ENCODE measurements at places on chromosomes 3 and 15. TPM values are rescaled to one million over a fixed set of nuclear protein-coding genes. Genes with fewer than 3 reads are reported as not detected.

DNA sequence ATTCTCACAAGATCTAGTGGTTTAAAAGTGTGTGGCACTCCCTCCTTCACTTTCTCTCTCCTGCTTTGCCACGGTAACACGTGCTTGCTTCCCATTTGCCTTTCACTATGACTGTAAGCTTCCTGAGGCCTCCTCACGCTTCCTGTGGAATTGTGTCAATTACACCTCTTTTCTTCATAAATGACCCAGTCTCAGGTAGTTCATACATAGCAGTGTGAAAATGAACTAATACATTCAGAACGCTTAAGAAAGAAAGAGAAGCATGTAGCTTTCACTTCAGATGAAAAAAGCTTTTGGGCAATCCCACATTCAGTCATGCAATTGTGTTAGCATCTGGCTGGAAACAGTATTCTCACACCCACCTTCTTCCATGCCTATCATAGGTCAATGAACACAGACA, 24.4 kb downstream of the P3H2 start:
- H3K27me3 ChIP-seq, result no peaks in the 10 kb centered on the region
- peaks cover 30% of the 10 kb centered on the region for H3K4me1 ChIP-seq
- no peak overlapping the region for H3K27ac ChIP-seq
- DNase-seq, result no peak
- no peaks in the 10 kb centered on the region for H3K36me3 ChIP-seq

The SAMMSON gene
- 4.9 TPM for total RNA-seq

The ISY1 gene
- total RNA-seq, result 5.4 TPM

- no peaks in the 10 kb centered on the region for H3K27me3 ChIP-seq
- DNase-seq, result no peak
- H3K36me3 ChIP-seq, result no peaks in the 10 kb centered on the region
These were observed 480.1 kb upstream of the TPRG1 start for GRCh38 chr3:188691665-188692064.
